ENCODE measurements at places on chromosomes 2 and 18. TPM values are rescaled to one million over a fixed set of nuclear protein-coding genes. Genes with fewer than 3 reads are reported as not detected.

DNA sequence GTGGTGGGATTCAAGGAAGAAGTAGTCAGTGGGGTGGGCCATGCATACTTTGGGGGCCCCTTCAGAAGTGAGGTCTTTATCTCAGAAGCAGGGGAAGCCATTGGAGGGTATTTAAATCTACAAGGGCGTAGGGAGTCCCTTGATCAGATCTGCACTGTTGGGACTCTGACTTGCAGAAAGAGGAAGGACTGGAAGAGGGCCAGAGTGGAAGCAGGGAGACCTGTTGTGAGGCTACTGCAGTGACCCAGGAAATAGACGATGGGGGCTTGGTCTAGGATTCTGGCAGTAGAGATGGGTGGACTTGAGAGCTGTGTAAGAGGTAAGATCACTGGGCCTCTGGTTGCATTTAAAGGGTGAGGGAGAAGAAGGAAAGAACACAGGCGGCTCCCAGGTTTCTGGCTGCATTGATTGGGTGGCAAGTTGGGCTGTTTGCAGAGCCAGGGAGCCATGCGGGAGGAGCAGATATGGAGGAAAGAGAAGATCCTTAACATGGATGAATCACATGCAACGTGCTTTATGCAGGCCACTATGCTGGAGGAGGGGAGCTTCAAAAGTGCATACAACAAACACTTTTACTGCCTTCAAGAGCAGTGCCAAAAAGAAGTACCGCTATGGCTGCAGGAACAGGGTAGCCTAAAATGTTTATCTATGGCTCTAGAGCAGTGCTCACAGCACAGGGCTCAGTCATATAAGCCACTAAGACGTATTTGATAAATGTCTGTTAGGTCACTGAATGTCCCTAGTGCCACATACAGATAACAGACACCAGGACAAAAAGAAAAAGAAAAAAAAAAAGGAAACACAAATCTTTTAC is 2.3 kb downstream of the SFXN5 start:
- DNase-seq = no peak

DNA sequence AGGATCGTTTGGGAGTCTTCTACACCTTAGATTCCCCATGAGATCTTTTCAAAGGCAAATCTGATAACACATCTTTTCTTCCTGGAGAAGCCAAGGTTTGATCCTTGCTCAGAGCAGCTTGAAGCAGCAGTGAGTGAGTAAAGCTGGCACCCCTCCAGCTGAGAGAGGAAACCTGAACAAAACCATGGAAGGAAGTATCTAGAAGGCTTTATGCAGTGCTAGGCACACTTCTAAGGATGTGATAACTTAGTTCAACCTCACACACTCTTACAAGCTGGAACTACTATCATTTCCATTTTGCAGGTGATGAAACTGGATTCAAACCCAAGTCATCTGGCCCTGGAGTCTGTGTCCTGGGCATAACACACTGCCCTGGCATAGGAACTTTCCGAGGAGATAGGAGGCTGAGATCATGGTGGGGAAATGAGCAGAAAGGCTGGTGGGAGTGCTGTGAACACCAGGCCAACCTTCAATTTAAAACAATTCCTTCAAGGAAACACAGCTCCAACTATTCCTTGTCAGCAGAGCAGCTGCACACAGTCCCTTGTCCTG is 71.2 kb downstream of the CTAGE1 start:
- no peak for DNase-seq

DNA sequence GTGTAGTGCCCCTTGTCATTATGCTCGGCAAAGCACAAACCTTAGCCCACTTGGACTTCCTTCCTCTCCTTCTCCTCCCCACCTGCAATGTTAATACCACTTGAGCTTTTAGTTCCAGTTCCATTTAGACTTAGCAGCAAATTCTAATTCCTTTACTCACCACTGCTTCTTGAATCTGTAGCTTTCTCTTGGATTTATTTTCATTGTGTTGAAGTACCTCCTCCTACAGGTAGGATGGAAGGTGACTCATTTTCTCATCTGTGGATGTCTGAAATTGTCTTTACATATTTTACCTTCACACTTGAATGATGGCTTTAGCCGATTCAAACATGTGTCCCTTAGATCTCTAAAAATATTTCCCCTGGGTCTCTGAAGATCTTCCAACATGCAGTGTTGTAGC is 32.8 kb upstream of the BIN1 start:
- no peak for DNase-seq

DNA sequence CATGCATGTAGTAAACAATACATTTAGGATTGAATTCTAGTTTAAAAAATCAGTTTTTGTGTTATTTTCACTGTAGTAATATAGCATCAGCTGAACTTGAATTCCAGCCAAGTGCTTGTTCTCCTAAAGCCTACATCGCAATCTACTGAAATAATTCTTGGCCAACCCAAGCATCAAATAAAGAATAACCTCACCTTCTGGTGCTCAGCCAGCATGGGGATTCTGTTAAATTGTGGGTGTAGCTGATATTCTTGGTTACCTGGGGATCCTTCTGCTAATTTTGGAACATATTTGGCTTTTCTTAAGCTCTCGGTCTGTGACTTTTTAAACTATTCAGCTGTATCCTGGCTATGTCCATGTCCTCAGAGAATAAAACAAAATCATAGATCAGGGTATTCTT is 248.8 kb downstream of the NRXN1 start:
- DNase-seq = no peak

EEF1B2 gene
- total RNA-seq = 425 TPM

NOSTRIN gene
- total RNA-seq = 35.0 TPM

DSC2 gene
- 72.9 TPM for total RNA-seq

Measured in breast epithelium (tissue), 4 donors.